ENCODE measurements at places on chromosomes 2 and 18.
A peak's percentile ranks its signal among the peaks of the same experiment; 100 is the strongest.

DNA sequence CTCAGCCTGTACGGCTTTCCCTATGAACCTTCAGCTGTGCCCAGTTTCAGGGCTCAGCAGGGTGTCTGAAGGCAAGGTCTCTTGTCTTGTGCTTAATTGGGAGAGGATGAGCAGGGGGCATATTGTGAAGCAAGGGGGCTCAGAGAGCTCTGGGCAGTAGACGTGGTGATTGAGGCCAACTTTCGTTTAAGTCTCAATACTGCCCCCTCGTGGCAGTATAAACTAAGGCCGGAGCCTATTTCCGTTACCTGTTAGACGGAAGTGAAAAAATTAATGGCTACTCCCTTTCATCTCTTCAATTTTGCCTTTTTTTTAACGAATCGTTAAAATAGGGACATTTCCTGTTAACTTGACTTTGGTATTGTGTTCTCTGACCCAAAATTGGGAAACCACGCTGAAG, 193.4 kb downstream of the TDRD15 start:
- peak; percentile 16 for DNase-seq

GRCh38 chr2:109428281-109428680, 185.5 kb downstream of the SEPTIN10 start:
- no peak for DNase-seq

GRCh38 chr2:143128681-143129580, at the start of gene ARHGAP15:
ARHGAP15 (plus strand) TSS chr2:143129419.
- peak; percentile 60 for DNase-seq

GRCh38 chr2:45857275-45857609, 205.8 kb downstream of the PRKCE start:
- DNase-seq: no peak

GRCh38 chr2:98479959-98480524, 35.4 kb downstream of the INPP4A start:
- peak; percentile 54 for DNase-seq

GRCh38 chr2:216149741-216150140, 40.6 kb downstream of the XRCC5 start:
- no peak for DNase-seq

DNA sequence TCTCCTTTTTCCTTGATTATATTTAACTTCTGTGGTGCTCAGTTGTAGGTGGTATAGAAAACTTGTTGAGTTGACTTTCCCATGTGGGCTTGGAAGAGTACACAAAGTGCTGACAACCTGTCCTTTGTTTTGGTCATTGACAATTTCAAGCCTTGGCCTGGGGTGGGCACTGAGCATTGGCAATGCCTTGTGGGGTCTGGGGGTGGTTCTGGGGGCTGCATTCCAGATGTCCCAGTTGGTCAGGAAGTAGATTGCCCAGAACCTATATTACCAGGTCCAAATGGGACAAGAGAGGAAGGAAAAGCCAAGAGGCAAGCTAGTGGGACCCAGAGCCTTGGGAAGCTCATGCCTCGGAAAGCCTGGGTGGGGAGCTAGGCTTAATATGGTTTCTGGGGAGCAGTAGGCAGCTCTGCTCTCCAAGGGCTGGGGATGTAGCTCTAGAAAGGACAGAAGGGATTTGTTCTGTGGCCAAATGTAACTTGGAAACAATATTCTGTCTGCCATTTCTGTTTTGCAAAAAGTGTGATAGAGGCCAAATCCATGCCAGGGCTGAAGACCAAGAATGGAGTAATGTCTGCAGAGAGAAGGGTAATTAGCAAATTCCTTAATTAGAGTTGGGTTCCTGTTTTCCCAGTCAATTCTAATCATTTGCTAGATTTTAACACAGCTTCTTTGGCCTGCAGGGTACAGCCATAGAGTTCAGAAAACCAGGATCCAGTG, 87.4 kb downstream of the SLC4A3 start:
- DNase-seq: no peak

GRCh38 chr18:35500113-35500512, 2.4 kb upstream of the INO80C start:
- no peak for DNase-seq

- DNase-seq: no peak
Measured at GRCh38 chr2:106332054-106332453, 136.2 kb downstream of the RGPD3 start.

DNA sequence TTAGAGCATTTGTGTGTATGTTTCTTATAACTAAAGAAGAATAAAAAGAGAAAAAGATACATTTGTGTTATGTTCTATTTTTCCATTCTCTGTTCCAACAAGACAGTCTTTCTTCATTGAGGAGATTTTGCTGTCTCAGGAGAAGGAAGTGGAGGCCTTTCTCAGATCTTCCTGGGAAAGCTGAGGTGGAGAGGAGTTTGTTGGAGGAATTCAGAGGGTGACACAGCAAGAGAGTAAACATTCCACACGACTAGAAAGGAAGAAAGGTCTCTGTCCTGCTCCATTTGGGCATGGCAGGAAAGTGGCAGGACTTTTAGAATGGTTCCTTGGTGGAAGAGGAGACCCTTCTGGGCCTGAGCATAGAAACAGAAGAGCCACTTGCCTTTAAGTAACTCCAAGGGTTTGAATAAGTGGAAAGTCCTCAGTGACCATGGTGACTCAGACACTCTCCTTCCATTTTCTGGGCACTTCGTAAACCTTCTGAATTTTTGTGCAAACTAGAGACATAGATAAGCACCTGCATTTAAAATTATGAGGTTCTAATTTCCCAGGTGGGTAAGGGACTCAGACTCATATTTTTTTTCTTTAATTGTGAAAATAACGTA, 52.3 kb upstream of the COL5A2 start:
- no peak for DNase-seq

DNA sequence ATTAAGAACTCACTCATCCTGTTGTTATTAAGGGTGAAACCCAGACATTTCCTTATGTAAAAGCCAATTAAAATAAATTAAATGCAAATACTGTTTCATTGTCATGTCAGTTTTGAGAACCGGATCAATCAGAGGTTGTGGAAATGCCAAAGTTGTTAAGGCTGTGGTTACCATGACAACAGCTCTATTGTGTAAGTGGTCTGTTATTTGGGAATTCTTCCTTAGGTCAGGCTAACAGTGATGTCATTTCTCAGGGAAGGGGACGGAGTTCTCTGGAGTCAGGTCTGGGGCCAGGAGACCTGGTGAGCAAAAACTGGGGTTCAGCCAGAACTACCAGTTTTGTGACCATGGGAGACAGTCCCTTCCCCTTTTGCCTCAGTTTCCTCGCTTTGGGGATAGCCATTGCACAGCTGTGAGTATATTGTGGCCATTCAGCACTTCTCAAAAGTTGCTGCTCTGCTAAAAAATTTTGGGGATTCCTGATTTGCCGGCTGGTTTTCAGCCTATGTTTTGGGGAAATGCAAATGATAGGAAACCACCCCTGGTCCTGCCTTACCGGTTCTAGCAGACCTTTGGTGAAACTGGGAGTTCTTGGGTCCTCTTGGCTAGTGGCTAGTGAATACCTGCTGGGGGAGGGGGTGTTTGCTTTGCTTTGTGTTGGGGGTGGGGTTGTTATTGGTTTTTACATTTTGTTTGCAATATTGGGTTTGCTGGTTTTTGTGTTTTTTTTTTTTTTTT, 21.6 kb downstream of the HPCAL1 start:
- no peak for DNase-seq

DNA sequence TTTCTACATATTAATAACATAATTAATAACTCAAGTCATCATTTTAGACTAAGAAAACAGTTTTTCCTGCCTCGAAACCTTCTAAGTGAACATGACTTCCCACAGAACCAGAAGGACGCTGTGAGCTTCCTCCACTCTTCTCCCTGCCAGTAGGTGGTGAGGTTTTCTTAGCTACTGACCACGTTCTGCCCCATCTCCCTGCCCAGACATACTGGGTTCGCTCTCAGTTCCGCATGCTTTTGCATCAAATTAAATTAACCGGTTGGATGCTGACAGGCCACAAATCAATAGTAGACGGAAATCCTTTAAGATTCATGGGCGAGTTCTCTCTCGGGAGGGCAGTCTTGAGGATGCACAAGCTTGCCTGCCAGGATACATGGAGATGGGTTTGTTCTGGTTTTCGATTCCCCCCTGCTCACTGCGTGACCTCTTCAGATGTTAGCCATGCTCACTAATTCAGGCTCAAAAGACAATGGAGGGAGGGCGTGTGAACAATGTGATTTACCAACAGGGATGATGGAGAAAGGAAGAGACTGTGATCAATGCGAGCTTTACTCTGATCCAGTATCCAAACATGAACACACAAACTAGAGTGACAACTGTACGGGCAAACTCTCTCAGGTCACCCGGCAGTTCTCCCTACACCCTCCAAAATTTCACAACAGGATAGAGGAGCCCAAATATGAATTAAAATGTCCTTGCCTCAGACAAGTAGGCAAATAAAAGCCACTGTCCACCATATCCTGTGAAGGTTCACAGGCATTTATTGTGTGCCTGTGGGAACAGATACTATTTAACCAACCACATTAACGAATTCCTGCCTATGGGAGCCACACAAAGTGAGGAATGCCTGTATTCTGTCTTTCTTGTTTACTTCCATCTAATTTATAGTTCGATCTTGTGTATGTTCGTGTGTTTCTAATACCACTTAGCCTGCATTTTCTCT, 375.7 kb downstream of the EIPR1 start:
- no peak for DNase-seq

- DNase-seq: no peak
Measured at GRCh38 chr2:161609930-161610329, 14.3 kb upstream of the SLC4A10 start.

- no peak for DNase-seq
Measured at GRCh38 chr2:28755421-28755820, 3.8 kb downstream of the PPP1CB start.

- DNase-seq: no peak
Measured at GRCh38 chr2:215505044-215505786, 69.3 kb upstream of the FN1 start.

- DNase-seq: no peak
Measured at GRCh38 chr2:88307817-88308216, 137.7 kb downstream of the THNSL2 start.

- no peak for DNase-seq
Measured at GRCh38 chr2:57373530-57373929, 673.1 kb upstream of the VRK2 start.

DNA sequence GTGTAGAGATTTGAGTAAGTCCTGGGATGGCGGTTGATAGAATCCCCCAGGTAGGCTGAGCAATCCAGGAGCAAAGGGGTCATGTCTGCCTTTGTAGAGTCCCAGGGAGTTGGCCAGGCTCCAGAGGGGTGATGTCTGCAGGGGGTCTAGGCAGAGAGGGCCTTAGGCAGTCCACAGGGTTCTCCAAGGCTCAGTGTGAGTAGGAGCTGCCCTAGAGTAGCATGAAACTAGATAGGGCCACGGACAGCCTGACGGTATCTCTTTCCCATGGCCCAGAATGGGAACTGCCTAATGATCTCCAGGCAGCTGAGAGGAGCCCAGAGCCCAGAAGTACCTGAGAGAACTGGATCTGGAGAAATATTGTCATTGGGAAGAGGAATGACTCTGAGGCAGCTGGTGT, 9.0 kb upstream of the FAM136A start:
- no peak for DNase-seq

- no peak for DNase-seq
Measured at GRCh38 chr2:127575185-127575765, 39.8 kb downstream of the MYO7B start.

DNA sequence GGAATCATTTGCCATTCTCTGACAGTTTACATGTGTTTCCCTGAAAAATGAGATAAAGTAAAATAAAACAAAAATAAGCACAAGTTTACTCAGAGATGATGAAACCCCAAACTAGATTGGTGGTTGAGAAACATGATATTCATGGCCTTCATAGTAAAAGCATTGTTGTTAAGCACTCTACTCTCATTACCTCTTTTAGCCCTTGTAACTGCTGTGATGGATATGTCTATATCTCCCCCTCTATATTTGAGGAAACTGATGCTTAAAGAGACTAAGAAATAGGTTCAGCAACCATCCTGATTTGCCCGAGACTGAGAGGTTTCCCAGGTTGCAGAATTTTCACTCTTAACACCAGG, 33.9 kb upstream of the GALNT3 start:
- no peak for DNase-seq

- DNase-seq: no peak
Measured at GRCh38 chr2:44935729-44936098, 5.8 kb upstream of the SIX3 start.

DNA sequence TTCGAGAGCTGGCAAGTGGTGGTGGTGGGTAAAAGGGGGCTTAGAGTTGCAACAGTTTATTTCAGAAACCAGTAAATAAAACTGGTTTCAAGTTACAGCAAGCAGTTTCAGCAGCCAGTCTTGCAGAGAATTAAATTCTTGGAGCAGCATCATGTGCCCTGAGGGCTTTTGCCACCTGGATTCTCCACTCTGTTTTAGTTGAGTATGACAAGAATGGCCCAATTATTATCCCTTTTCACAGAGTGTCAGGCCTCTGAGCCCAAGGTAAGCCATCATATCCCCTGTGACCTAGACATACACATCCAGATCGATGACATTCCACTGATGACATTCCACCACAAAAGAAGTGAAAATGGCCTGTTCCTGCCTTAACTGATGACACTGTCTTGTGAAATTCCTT, 72.8 kb upstream of the FANCL start:
- DNase-seq: no peak

DNA sequence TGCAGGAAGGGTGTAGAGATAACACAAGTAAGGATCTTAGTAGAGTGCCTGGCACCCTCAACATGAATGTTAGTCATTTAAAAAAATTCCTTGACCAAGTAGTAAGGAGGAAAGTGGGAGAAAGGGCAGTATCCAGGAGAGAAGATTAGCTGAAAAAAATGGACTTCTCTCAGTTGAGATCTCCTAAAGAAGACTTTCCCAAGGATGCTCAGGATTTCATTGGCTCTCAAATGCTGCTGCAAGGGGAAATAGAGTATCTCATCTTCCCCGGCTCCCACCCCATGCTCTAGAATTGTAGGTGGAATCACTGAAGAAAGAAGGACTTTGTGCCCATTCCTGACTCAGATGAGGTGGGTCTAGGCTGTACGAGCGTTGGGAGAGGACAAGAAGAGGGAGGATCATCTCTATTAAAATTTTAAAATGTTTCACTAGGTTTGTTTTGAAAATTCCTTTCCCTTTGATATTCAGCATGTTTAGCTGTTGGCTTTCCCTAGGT, 231.1 kb downstream of the MYCN start:
- DNase-seq: no peak

DNA sequence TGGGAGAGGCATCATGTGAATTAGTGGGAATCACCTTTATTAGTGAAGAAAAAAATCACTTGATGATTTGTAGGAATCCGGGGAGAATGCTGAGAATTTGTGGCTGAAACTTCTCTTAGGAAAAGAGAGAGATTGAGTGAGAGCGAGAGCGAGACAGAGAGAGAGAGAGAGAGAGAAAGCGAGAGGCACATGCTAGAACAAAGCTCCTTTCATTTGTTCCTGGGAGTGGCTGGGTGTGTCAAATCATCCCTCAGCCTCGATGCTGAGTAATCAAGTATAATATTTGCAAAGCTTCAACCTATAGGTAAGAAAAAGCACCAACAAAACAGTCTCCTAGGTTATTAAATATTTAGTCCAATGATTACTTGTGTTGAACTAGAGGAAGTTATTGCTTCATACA, 4.4 kb upstream of the SERPINB5 start:
- no peak for DNase-seq

GRCh38 chr2:27955384-27956161, 65.0 kb downstream of the BABAM2 start:
- DNase-seq: no peak

GRCh38 chr18:75089748-75090327, 119.1 kb downstream of the PTGR3 start:
- no peak for DNase-seq

Measured in stimulated activated CD4-positive, alpha-beta T cell treated with anti-CD3 and anti-CD28 coated beads, Interleukin-4, amount 100 ng/mL, for 48 hours (primary cell).